ENCODE measurements at places on chromosomes 2 and 18. TPM values are rescaled to one million over a fixed set of nuclear protein-coding genes. Genes with fewer than 3 reads are reported as not detected.

The IL36G gene
- not detected for total RNA-seq

The PFN4 gene
- total RNA-seq = 1.7 TPM

The PDE11A gene
- not detected for total RNA-seq

The CD207 gene
- total RNA-seq = not detected

The ZNF521 gene
- total RNA-seq = 35.7 TPM

The C2orf66 gene
- not detected for total RNA-seq

The VAMP8 gene
- total RNA-seq = 1.7 TPM

The TCF23 gene
- total RNA-seq = not detected

DNA sequence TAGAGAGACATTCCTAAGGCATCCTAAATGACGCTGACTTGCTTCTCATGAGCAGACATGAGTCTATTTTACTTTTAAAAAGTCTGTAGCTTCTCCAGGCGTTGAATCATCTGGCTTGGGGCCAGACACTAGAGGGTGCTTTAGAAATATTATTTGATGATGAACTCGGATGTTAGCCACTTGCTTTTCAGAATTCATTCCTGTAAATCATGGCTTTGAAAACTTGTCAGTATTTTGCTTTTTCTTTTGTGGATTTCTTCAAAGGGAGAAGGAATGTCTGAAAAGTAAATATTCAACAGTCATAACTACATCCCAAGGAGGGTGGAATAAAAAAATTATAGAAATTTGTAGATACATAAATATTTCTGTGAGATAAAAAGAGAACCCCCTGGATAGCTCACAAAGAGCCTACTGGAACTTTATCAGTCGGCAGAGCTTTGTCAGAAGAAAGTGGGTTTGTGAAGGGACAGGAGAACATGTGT, 370.8 kb downstream of the OSR1 start:
- DNase-seq = peak; percentile 97

DNA sequence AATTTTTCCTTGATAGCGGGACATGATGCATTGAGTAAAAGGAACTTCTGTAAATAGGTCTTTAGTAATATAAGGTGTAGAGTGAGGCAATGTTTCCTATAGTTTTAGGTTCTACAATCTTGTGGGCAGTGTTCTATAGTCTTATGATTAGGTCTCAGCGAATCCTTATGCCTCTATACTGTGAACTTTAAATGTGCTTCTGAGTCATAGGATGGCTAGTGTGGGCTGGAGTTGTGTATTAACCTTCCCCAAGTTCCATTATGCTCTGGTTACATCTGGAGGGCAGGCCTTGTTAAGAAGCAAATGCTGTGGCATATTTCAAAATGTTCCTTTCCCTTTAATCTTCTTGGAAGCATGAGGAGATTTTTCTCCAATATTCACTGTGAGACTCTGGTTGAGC, 73.5 kb downstream of the ROCK2 start:
- peak; percentile 11 for DNase-seq

GRCh38 chr18:6039055-6039454, 143.7 kb upstream of the TMEM200C start:
- DNase-seq = peak; percentile 53

DNA sequence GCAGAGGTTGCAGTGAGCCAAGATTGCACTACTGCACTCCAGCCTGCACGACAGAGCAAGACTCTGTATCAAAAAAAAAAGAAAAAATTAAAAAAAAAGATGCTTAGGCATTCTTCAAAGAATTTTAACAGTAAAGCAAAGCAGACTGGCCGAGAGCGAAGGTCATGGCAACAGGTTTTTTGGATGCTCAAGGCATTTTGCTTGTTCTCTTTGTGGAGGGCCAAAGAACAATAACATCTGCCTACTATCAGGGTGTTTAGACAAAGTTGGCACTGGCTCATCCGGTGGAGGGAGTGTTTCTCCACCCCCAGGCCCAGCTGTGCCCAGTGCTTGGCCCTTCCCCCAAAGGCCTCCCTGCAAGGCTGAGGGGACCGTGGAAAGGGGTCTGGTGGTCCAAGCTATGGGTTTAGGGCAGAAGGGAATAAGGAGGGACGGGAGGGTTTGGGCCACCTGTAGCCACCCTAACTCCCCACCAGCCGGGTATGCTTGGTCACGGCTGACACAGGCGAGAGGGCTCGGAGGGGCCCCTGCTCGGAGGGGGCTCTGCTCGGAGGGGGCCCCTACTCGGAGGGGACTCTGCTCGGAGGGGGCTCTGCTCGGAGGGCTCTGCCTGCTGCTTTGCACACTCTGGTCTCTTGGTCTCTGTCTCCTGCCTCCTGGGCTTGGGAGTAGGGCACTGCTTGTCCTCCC, 26.7 kb upstream of the ALLC start:
- DNase-seq = no peak

GRCh38 chr2:21441442-21441841, 317.7 kb downstream of the TDRD15 start:
- no peak for DNase-seq

DNA sequence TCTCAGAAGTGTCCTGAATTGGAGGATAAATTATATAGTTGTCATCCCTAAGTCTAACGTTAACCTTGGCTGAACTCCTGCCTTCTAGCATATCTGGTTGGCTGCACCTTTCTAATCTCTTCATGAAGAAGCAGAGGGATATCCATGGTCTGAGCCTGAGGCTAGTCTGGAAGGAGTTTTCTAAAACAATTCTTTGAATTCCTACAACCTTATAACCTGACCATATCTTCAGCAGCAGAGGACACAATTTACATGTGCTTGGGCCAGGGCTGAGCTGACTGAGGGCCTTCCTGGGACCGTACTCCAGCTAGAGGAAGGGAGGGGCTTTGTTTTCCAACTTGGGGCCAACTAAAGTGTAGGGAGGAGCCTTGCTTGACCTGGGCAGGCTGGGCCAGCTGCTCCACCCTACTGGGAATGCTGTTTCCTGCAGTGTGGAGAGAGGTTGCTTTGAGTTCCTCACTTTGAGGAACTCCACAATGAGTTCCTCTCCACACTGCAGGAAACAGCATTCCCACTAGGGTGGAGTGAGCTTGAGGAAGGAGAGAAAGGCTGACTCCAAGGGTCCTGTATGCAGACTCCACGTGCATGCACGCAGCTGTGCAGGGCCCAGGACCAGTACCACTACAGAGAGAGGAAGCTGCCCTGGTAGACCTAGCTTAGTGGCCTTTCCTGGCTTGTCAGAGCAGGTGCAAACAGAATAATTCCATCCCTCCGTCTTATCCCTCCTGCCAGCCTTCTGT, 19.6 kb downstream of the CEP68 start:
- DNase-seq = peak; percentile 43

- no peak for DNase-seq
Observed at GRCh38 chr2:11320698-11321492, 23.5 kb downstream of the ROCK2 start.

GRCh38 chr2:134152045-134153010, 101.5 kb upstream of the MGAT5 start:
- no peak for DNase-seq

DNA sequence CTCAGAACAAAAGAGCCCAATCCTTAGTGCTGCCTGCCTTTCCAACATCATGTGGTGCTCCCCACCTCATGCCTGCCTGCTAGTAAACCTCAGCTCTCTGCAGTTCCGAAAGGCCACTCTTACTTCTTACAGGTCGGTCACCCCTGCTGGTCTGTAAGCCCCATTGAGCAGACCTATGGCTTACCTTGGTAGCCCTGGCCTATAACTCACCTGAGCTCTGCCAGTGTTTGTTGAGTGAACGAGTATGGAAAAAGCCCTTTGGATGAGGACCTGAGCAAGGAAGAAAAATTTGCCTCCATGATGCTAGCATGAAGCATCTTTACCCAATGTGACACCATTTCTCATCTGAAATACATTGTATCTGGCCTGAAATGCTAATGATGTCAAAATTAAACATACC, 83.3 kb downstream of the LIPG start:
- no peak for DNase-seq

DNA sequence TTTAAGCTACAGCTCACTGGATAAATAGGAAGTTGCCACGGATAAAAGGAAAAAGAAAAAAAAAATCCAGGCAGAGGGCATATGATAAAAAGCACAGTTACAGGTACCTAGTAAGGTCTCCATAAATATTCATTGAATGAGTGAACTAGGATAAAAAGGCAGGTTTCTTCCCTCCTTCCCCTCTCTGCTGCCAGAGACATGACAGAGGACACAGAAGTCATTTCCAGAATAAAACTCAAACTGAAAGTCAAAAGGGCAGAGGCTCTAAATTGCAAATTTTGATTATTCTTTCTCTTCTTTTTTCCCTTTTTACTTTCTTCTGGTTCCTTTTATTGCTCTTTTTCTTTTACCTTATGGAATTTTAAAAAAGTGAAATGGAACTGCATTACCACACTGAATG, 7.7 kb downstream of the CD302 start:
- no peak for DNase-seq

- peak; percentile 15 for DNase-seq
Observed at GRCh38 chr2:27408601-27409320, 630 bp downstream of the PPM1G start.

DNA sequence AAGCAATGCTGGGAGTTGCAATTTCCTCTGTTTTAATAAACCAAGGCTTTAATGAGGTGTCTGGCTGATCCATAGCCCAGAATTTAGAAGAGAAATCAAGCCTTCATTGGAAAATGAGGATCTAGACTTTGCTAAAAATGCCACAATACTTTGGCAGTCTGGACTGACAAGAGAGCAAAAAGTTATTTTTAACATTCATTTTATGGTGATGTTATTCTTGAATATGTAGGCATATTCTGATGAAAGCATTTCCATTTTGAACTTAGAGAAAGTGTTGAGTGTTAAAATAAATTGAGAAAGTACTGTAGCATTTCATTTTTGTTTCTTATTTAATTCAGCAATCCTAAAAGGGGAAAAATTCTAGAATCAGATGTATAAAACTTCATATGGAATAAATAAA, 151.8 kb upstream of the HNMT start:
- DNase-seq = no peak

DNA sequence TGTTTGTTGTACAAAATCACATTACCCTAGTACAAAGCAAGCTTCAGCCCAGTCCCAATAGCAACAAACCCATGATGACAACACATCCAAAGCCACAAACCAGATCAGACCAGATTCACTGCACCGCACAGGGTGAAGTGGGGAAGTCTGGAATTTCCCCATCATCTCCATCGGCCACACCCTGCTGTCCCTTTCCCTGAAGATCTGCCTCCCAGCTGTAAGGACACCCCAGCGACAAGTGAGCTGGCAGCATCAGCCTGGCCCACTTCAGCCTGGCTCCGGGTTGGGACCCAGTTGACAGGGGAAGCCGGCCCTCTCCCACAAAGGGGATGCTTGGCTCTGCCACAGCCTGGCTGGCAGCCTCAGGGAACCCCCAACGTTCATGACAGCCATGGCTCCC, 207.6 kb downstream of the MGAT5 start:
- DNase-seq = peak; percentile 6

DNA sequence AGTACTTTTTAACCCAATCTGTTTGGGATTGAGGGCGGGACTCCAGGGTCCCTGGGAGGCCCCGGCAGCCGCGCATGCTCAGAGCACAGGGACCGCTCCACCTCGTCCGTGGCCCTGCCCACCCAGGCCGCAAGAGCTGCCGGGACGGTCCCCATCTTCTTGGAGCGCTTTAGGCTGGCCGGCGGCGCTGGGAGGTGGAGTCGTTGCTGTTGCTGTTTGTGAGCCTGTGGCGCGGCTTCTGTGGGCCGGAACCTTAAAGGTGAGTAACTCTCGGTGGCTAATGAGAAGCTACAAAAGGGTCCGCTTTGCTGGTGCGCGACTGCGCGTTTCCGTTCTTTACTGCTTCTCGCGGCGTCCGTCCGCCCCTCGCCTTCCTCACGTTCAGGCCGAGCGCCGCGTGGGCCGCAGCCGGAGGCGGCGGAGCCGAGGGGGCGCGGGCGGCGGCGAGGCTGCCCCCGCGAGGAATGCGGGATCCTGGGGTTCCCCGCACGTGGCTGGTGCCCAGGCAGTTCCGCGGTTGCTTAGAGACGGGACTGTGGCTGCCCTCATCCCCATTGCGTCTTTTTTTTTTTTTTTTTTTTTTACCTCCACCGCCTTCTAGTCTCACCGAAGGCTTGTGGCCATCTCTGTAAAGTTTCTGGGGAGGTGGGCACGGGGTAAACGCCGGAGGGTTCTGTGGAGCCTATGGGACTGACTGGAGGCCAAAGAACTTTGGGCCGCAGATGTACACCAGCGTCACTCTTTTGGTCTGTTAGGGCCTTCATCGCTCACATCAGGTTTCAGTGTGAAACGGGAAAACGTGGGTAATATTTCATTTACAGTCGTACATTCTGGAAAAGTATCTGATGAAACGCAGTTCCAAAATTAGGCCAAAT, at the start of gene SSB:
TSS of gene SSB (plus strand) at position 154 of the 875 bp plus-strand sequence. CDS start 2,090 bp downstream, outside the sequence.
- peak; percentile 91 for DNase-seq

DNA sequence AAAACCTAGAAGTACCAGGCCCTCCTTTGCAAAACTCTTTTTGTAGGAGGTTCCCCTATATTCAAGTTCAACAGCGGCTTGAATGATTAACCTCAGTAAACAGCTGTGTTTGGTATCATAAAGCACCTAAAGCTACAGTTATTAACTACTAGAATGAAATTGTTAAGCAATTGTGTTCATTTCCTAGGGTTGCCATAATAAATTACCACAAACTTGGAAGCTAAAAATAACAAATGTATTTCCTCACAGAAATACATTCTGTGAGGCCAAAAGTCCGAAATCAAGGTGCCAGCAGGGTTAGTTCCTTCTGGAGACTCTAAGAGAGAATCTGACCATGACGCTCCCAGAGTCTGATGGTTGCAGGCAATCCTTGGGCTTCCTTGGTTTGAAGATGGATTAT, 202.1 kb upstream of the ACVR2A start:
- no peak for DNase-seq

- DNase-seq = no peak
Observed at GRCh38 chr2:387980-388421, 100.1 kb upstream of the ALKAL2 start.

DNA sequence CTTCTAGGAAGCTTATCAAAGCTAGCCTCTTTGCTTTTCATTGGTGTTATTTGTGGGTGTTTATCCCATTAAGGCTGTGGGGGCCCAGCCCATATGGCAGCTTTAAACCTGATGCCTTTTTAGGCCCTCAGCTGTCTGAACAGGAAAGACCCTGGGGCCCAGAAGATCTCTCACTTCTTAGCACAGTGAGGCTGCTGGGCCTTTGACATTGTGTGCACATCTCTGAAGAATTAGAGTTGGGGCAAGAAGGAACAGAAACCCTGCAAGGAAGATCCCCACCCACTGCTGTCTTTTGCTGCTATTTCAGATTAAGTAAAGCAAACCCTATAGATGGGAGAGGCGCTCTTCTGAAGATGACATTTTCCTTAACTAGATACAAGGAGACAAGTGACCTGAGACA, 250.0 kb downstream of the SMAD2 start:
- DNase-seq = no peak

DNA sequence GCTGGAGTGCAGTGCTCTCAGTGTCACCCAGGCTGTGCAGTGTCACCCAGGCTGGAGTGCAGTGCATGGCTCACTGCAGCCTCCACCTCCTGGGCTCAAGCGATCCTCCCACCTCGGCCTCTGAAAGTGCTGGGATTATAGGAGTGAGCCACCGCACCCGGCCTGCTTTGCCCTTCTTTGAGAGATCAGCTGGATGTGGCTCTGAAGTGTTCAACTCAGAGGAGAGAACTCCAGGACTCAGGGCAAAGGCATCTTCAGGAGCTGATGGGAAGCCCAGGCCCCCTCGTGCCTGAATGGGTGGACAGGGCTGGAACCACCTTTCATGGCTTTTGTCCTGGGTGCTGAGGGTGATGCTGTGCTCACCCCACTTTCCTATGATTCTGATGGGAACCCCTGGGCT, 52.0 kb upstream of the HAAO start:
- no peak for DNase-seq

- DNase-seq = peak; percentile 23
Observed at GRCh38 chr18:49160079-49160930, 209.5 kb upstream of the SMAD7 start.
